ENCODE measurements at places on chromosomes 6 and 20. TPM values are rescaled to one million over a fixed set of nuclear protein-coding genes. Genes with fewer than 3 reads are reported as not detected.

Gene RSPH9
- total RNA-seq, result not detected

Gene TMC2
- total RNA-seq, result not detected

Gene GPR63
- 1.1 TPM for total RNA-seq

Gene DSP
- 0.17 TPM for total RNA-seq

Gene CLDN20
- total RNA-seq, result not detected

Gene DCDC2
- total RNA-seq, result 0.14 TPM

All from activated naive CD8-positive, alpha-beta T cell treated with anti-CD3 and anti-CD28 coated beads, Interleukin-2, amount 10 ng/mL, durations not matched to agents 7 days and 5 days (primary cell).